ENCODE measurements at places on chromosomes 4 and X.

GRCh38 chrX:31397119-31397518, 325.3 kb upstream of the FTHL17 start:
- DNase-seq, result no peak

GRCh38 chrX:148728901-148729300, 228.5 kb downstream of the AFF2 start:
- no peak for DNase-seq

DNA sequence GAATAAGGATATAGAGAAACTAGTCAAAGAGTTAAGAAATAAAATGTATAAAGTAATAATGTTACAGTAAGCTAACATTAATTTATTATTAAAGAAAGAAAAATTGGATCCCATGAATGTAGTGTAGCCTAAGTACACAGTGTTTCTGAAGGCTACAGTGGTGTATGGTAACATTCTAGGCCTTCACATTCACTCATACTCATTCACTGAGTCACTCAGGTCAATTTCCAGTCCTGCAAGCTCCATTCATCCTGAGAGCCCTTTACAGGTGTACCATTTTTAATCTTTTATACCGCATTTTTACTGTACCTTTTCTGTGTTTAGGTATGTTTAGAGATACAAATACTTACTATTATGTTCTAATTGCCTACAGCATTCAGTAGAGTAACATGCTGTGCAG, 120.6 kb upstream of the AGA start:
- no peak for DNase-seq

- DNase-seq, result no peak
These were observed 90.4 kb downstream of the EIF4E start for GRCh38 chr4:98838531-98838930.

- DNase-seq, result no peak
These were observed 111.1 kb downstream of the RNF150 start for GRCh38 chr4:141022111-141022695.

DNA sequence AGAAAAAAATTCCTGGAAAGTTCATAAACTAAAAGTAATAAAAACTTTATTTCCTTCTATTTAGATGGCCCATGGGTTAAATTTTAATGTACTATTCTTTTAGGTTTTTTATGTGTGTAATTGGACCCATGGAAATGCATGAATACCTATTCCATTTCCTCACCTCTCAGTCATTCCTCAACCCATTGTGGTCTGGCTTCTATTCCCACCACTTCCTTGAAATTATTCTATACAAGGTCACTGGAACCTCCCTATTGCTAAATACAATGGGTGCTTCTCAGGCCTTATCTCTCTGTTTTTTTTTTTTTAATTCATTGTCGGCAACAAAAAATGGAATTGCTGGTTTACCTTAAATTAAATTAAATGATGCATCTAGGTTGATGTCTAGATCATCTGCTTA, 17.2 kb downstream of the SLC39A8 start:
- no peak for DNase-seq

DNA sequence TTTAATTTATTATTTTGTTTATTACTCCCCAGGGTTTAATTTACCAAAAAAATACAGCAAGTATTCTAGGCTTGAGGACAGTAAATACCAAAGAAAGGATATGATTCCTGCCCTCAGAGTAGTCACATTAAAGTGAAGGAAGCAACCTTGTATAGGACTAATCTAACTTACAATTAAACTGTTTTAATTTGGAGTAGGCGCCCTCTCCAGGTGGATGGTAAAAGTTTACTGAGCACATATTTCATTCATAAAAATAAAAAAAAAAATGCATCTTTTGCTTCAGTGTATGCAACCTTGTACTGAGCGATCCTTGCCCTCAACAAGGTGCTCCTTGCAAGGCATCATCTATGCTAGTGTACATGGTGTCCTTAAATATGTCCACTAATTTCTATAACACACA, 72.0 kb upstream of the MAGEB16 start:
- DNase-seq, result no peak

- no peak for DNase-seq
These were observed 112.6 kb downstream of the EFNB1 start for GRCh38 chrX:68941385-68941952.

- DNase-seq, result no peak
These were observed 19.1 kb downstream of the ATP5ME start for GRCh38 chr4:654871-655463.

- DNase-seq, result no peak
These were observed 70.5 kb upstream of the TBC1D9 start for GRCh38 chr4:140826701-140827027.

DNA sequence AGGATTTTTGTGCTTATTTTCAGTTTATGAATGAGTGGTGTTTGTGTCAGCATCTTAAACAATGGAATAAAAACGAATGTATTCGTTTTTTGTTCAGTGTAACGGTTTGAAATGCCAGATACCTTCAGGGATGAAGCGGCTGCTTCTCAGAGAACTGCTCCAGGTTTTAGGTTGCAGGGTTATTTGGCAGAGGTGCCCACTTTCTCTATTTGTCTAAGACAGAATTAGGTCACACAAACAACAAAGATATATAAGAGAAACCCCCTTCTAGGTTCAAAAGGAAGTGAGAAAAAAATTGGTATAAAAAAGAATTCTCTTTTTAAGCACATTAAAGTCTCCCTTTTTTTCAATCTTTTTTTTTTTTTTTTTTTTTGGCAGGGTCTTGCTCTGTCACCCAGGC, 98.9 kb downstream of the MFAP3L start:
- no peak for DNase-seq

DNA sequence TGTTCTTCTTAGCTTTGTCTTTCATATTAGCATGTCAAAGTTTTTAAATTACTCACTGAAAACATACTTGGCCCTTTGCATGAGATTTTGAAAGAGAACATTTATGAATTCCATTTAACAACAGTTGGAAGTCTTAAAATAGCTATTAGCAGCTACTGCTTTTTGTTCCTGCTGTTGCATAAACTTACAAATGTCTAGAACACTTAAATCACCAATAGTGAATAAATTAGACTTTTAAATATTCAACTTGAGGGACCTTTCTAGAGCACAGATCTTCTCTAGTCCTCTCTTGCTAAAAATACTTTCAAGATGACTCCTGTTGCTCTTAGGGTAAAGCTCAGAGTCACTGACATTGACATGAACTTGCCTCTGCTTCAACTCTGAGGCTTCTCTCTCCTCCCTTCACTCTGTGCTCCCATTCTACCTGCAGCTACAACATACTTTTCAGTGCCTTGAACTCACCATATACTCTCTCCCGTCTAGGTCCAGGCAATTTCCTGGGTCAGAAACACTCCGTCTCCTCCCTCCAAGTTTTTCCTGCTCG, 15.8 kb upstream of the TXK start:
- no peak for DNase-seq

DNA sequence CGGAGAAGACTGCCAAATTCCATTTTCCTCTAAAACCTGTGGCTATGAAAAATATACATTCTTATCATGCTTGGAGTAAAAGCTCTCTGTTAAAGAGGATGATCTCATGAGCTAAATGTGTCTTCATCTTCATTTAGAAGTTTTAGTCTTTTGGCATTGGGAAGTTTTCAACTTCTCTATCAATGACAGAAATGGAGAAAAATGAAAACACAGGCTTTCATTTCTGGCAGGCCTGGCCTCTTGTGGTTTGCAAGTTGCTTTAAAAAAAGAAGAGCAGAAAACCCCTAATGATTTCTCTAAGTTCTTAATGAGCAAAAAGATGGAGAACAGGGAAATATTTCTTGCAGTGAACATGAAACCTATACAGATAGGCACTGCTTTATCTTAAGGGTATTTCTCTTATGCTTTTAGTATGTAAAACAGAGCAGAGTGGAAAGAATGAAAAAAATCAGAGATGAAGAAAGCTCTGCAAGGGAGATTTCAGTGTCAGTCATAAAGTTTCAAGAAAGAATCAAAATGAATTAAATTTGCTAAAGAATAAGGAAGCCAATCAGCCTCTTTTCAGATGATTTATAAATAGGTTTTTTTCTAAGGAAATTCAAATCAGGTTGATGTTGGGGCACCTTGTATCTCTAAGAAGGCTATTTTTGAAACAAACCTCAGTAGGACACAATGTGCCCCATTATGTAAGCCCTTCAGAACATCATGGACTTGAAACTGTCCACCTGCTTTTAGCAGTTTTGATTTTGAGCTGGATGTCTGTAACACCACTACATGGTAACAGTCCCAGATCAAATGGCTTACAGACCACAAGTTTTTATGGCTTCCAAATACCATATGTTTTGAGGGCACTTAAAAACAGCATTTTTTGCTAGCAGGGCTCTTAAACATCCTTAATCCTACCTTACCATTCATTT, 225.0 kb downstream of the GRIA3 start:
- no peak for DNase-seq

GRCh38 chr4:127967141-127967775, 2.1 kb downstream of the ABHD18 start:
- DNase-seq, result no peak

GRCh38 chrX:24956828-24957227, 58.9 kb downstream of the ARX start:
- DNase-seq, result no peak

- DNase-seq, result peak; percentile 29
These were observed 9.6 kb upstream of the TMA16 start for GRCh38 chr4:163484906-163485305.

- no peak for DNase-seq
These were observed 50.3 kb upstream of the STPG2 start for GRCh38 chr4:98193459-98194105.

DNA sequence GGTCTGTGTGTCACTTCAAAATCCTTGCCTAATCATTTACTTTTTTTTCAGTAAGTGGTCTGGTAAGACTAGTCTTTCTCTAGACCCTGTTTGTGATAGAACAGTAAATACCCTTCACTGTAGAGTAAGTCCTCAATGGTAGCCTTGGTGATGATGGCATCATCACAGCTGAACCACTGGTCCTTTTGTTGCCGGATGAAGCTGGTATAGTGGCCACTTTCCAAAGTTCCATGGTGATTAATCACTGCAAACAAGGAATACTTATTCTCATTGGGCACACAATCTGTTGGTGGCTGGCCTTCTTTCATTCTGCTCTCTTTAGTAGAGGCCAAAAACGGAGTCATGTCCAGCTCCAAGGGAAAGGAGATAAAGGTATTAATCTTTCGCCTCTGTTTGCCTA, 2.9 kb downstream of the USP51 start:
- no peak for DNase-seq

- DNase-seq, result peak; percentile 90
These were observed 1.6 kb downstream of the SLC49A3 start for GRCh38 chr4:687048-687970.

DNA sequence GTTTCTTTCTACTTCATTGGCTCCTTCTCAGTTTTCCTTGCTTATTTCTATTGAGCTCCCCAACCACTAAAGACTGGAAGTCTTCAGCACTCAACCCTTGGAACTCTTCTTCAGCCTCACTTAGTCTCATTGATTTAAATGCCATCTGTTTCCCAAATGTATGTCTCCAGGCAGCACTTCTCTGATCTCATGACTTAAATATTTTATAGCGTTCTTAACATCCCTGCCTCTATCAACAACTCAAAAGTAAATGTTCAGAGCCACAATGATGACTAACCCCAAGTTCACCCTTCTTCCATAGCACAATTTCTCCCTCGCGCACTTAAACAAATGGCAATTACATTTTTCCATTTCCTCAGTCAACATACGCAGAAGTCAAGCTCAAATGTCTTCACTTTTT, 1393.3 kb downstream of the ARAP2 start:
- no peak for DNase-seq

DNA sequence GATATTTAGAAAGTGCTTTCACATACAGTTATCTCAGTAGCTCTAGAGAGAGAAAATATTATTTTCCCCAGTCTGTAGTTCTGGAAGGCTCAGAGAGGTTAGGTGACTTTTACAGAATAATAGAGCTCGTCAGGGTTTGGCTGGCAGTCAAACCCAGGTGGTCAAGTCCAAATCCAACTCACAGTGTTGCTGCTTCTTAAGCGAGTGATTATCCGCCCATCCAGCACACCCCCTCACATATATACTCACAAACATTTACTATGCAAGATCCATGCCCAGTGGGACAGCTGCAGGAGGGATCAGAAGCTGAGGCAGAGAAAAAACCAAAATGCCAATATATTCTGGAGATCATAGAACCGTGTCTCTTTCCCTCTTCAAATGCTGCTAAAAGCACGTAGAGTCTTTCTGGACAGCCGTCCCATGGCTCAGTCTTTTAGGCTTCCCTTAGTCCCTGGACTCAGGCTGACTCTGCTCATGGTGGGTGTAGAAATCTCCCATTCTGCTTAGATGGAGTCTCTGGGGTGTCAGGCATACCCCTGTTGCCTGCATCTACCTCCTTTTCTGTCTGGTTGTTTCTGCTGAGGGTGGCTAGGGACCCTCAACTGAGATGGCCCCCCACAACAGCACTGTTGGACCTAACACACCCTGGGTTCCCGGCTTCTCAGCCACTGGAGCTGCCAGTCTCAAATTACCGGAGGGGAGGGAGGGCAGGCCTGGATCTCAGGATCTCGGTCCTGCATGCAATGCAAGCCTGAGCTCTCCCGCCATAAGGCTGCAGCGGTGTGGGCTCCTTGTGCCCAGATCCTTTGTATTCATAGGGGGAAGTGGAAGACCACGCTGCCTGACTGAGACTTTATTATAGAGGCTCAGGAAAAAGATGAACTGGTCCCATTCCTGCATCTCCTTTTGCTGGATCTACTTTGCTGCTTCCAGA, at the start of gene CHRNA9:
TSS of gene CHRNA9 (plus strand) at position 743 of the 934 bp plus-strand sequence. CDS start at position 878, 135 bp downstream.
- no peak for DNase-seq

DNA sequence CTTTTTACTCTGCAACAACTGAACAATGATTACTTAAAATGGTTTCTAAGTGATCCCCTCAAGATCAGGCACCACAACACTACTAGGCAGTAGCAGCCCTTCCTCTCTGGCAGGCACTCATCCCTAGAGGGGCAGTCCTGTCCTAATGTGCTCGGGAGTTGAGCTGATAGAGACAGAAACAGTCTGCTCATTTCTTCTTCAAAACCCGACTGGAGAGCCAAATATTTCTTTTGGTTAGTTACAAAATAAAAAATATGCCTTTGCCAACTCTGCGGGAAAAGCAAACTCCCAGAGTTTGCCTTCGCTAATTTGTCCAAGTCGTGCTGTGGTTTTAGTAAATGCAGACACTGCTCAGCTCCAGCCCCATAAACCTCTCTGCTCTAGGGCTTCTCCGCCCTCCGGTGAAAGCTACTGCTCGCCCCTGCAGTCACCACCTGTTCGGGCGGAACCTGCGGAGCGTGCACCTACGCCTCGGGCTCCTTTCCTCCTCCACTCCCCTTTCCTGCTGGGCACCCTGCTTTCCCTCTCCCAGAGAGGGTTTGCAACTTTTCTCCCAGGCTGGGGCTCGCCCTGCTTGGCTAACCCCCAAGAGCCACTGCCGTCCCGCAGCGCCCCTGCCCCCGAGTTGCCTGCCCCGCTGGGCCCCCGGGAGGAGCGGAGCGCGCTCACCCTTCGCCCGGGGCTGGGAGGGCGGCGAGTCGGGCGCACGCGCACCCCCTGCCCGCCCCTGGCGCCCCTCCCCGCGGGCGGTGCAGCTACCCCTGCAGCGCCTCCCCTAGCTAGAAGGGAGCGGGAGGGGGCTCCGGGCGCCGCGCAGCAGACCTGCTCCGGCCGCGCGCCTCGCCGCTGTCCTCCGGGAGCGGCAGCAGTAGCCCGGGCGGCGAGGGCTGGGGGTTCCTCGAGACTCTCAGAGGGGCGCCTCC, at the start of gene NPNT:
TSS of gene NPNT (plus strand) at position 812 of the 923 bp plus-strand sequence. CDS start 182 bp downstream, outside the sequence.
- DNase-seq, result peak; percentile 13

- no peak for DNase-seq
These were observed 98.5 kb upstream of the CTSO start for GRCh38 chr4:156052116-156052515.
